NCI-H1417 treated with DMSO at 0.1 percent for 48 hours (cell line): ENCODE measurements at places on chromosomes 4 and X.
A peak's percentile ranks its signal among the peaks of the same experiment; 100 is the strongest.

GRCh38 chrX:55981603-55982002 lies 250.6 kb upstream of the KLF8 start:
- no peak for DNase-seq

- no peak for DNase-seq
Observed at GRCh38 chrX:73563738-73564068, 706 bp downstream of the CHIC1 start.

DNA sequence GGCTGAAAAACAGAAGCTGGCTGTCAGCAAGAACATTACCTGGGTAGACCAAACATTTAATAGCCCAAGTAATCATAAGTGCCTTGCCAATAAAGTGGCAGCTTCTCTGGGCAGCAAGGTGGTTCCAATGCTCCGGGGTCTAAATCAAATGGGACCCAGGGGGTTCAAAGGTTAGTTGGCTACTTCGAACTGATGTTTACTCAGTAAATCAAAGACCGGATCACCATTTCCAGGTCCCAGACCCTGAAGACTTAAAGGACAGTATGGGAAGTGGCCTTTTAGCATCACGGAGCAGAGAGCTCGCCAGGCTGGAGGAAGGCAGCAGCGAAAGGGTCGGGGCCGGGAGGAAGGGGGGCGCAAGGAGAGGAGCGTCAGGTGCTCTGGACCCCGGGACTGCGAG lies 1.0 kb downstream of the SH3KBP1 start:
- no peak for DNase-seq

GRCh38 chr4:22850630-22851029 lies 157.9 kb downstream of the GBA3 start:
- DNase-seq: no peak

DNA sequence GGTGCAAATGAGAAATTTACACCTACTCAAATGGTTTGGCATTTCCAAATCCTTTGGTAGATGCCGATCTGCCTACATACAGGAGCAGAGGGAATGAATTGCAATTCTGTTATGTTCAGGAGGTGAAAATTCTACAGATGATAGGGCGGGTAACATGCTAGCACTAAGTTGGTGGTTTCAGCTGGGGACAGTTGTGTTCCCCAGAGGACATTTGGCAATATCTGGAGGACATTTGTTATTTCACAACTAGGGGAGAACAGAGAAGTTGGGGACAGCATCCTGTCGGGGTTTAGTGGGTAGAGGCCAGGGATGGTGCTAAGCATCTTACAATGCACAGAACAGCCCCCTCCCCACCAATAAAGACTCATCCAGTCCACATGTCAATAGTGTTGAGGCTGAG lies 96.5 kb upstream of the PUDP start:
- no peak for DNase-seq

DNA sequence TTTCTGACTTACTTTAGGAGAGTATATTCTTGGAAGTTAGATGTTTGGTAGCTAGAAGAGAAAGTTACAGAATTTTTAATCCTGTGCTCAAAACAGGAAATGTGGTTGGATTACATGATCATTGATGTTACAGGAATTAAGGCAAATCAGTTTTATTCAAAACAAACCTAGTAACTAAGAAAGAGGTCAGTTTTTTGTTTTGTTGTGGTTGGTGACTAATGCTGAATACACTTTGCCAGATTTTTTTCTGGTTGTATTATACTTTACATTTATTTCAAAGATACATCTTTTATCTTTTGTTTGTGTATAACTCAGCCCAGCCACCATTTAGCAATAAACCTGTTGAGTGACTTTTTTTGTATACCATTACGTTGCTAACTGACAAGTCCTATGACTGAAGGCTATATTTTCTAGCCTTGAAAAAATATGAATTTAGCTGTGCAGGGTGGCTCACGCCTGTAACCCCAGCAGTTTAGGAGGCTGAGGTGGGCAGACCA lies 116.7 kb downstream of the KLHL8 start:
- DNase-seq: no peak

DNA sequence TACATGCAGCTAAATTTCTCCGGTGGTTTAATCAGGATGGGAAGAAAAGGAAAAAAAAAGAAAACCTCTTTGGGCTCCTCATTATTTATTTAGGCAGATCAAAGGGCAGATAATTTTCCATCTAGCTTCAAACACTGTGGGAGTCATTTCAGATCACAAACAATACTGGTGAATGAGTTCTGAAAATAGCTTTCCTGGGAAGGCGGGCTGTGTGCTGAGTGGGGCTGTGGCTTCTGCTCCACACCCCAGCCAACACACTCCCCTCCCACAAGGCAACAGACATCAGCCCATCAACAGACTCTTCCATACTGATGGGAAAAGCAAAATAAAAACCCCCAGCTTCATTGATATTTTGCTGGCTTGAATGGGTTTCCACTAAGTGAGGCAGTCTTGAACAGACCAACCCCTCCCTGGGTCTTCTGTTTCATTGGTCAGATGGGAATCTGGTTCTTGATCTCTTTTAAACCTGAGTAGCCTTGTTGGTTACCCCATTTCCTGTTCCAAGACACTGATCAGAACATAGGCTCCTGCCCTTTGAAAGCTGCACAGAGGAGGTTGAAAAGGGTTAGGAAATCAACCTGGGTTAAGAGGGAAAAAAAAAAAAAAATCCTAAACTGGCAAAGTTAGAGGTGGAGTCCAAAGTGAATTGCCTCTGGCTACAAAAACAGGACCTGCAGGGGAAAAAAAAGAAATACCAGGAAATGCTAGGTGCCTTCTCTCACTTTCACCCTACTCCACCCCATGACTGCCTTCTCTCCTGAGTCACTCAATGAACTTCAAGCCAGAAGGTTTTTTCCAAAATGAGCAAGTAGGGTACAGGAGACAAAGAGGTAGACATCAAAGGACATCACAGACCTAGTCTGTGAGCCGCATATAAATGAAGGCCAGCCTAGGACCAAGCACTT lies 20.0 kb downstream of the AMOT start:
- peak; percentile 40 for DNase-seq

- DNase-seq: no peak
Observed at GRCh38 chr4:187826725-187827124, 168.8 kb upstream of the ZFP42 start.

DNA sequence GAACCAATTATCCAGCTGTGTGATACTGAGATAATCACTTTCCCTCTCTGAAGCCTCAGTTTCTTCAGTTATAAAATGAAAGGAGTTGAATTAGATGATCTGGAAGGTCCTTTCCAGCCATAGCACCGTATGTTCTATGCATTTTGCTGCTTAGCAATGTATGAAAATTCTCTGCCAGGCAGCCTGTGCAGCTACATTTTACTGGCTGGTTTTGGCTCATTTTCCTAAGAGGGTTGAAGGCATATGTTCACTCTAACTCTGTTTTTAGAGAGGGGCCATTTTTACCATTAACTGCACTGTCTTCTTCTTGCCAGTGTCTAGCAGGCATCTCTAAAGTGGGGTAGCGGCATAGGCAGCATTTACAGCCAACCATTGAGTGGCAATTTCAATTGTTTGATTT lies 26.1 kb downstream of the TRPC5 start:
- DNase-seq: no peak

GRCh38 chrX:87063642-87064041 lies 454.0 kb upstream of the KLHL4 start:
- no peak for DNase-seq

DNA sequence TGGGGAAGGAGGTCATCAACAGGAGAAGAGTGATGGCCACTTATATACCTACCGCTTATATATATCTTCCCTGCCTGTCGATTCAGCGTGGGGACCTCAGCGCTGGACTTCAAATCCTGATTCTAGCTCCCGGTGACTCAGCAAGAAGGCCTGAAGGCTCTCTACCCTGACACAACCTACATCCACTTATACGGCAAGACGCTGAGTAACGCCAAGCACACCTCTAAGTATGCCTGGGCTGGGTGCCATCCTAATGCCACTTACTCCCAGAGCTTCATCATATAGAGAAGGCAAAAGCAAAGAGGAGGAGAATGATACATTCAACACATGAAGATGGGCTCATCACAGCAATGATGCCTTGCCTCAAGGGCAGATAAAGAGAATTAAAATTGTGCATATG lies 198.3 kb downstream of the CHIC2 start:
- DNase-seq: no peak

GRCh38 chr4:848307-848691 lies 22.4 kb upstream of the CPLX1 start:
- no peak for DNase-seq

- no peak for DNase-seq
Observed at GRCh38 chr4:7254736-7255487, 62.6 kb downstream of the SORCS2 start.

- DNase-seq: no peak
Observed at GRCh38 chrX:144494074-144494473, 610.2 kb downstream of the UBE2NL start.

GRCh38 chrX:134528960-134529359 lies 69.0 kb downstream of the HPRT1 start:
- DNase-seq: no peak

DNA sequence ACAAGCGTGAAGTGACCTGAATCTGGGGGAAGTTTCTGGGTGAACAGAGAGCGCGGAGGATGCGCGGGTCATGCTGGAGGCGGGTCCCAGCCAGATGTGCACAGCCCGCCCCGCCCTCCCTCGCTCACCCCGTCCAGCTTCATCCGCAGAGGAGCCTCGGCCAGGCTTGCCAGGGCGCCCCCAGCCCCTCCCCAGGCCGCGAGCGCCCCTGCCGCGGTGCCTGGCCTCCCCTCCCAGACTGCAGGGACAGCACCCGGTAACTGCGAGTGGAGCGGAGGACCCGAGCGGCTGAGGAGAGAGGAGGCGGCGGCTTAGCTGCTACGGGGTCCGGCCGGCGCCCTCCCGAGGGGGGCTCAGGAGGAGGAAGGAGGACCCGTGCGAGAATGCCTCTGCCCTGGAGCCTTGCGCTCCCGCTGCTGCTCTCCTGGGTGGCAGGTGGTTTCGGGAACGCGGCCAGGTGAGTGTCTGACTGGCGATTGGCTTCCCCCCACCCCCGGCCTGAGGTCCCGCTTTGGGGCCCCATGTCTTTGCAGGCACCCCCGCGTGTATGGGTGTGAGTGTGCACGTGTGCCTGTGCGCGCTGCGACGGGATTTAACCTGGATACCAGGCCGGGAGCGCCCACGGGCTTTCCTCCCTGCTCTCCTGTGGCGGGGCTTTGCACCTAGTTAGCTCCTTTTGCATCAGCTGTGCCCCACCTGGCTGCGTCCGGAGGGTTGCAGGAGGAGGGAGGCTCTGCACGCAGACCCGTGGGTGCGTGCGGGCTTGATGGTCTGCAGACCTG lies at the start of gene EGFL6:
EGFL6 (plus strand) TSS at position 123 of the 782 bp plus-strand sequence; CDS start at position 384, 261 bp downstream.
- DNase-seq: no peak

- no peak for DNase-seq
Observed at GRCh38 chr4:67721770-67722597, 21.0 kb upstream of the UBA6 start.
